ENCODE measurements at places on chromosomes 1 and 21.

- no peak for DNase-seq
These were observed 2.9 kb upstream of the LRRC8C start for GRCh38 chr1:89630048-89630447.

GRCh38 chr1:34645919-34646318 lies 108.9 kb upstream of the GJB5 start:
- DNase-seq, result no peak

DNA sequence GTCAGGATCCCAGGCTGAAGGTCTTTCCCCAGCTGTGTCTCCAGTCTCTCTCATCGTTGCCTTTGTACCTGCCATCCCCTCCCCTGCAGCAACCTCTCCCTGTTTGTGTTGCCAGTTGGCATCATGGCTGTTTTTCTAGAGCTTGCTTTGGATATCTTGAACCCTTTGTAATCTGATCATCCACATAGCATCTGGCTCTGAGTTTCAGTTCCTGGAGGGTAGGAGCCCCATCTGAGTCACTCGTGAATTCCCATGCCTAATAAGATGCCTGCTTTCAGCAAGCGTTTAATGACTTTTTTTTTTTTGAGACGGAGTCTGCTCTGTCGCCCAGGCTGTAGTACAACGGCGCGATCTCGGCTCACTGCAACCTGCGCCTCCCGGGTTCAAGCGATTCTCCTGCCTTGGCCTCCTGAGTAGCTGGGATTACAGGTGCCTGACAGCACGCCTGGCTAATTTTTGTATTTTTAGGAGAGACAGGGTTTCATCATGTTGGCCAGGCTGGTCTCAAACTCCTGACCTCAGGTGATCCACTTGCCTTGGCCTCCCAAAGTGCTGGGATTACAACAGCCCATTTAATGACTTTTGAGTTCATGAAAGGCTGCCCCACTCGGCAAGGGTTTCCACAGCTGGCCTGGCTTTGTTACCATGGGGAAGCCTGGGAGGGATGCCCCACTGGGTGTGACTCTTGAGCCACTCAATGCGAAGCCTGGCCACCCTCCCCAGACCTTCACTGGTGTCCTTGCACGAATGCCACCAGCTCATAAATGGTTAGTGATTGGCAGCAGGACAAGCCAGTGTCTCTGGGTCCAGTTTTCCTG lies 11.9 kb downstream of the ALPL start:
- DNase-seq, result no peak

DNA sequence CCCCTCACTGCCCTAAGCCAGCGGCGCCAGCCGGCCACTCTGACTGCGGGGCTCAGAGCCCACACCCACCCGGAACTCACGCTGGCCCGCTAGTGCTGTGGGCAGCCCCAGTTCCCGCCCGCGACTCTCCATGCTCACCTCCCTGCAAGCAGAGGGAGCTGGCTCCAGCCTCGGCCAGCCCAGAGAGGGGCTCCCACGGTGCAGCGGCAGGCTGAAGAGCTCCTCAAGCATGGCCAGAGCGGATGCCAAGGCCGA lies 41.5 kb downstream of the SLC2A1 start:
- no peak for DNase-seq

DNA sequence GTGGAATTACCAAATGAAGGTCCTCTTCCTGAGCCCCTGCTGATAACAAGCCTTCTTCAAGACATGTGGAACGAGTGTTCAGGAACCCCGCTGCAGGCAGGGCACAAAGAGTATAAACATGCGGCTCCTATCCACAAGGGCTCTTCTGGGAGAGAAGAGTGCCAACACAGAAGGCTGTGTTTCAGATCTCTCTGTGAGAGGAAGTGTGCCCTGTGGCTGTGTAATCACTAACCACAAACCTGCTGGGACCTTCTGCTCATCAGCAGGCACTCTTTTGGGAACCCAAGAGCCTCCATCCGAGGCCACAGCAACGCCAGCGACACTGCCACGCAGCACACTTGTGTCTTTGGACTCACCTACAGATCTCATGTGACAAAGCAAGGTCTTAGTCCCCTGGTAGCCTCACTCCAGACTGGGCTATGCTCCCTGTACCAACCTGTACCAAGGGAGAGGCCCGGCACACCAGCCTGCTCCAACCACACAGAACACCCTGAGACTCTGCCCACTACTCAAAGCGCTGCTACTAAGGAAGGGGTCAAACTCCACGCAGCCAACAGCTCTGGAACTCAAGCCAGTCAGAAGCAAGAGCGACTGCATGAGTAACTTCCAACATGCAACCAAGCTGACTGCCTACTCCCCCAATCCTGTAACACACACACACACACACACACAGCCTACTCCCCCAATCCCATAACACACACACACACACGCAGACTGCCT lies 7.8 kb downstream of the PTTG1IP start:
- DNase-seq, result no peak

DNA sequence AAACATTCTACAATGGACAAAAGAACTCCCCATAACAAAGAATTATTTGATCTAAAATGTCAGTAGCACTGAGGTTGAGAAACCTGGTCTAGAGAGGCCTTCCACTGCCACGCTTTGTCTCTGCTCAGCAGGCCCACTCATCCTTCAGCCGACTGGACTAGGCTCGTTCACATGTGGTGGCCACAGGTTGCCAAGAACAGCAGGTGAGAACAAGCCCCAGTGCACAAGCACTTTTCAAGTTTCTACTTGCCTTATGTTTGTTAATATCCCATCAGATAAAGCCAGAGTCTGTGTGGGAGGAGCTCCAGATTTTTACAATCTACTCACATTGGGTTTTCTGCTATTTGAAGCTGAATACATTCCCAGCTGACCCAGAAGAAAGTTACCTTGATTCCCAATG lies 9.1 kb upstream of the EFHD2 start:
- DNase-seq, result no peak

DNA sequence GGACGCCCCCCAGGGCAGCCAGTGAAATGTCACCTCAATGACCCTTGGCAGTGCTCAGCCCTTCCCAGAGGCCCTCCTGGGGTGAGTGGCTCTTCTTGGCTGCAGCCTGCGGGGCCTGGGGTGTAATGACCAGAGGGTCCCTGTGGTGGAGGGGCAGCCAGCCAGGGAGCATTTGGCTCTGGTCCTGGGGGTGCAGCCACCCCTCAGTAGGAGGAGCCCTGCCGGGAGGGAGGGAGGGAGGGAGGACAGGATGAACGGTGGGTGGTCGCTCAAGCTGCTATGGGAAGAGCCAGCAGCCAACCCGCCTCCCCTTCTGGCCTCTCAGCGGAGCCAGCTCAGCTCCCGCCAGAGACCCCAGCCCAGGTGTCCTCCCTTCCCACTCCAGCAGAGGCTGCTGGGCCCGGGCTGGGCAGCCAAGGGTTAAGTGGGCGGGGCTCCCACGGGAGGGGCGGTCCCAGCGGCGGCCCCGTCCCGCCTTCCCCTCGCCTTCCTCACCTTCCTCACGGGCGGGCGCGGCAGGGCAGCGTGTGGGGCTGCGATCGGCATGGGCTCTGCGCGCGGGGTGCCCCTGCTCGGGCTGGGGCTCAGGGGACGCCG lies 9.0 kb upstream of the PLCH2 start:
- DNase-seq, result no peak

- no peak for DNase-seq
These were observed 11.8 kb upstream of the OTUD7B start for GRCh38 chr1:150022357-150022756.

GRCh38 chr1:8082945-8083344 lies 56.8 kb upstream of the ERRFI1 start:
- no peak for DNase-seq

DNA sequence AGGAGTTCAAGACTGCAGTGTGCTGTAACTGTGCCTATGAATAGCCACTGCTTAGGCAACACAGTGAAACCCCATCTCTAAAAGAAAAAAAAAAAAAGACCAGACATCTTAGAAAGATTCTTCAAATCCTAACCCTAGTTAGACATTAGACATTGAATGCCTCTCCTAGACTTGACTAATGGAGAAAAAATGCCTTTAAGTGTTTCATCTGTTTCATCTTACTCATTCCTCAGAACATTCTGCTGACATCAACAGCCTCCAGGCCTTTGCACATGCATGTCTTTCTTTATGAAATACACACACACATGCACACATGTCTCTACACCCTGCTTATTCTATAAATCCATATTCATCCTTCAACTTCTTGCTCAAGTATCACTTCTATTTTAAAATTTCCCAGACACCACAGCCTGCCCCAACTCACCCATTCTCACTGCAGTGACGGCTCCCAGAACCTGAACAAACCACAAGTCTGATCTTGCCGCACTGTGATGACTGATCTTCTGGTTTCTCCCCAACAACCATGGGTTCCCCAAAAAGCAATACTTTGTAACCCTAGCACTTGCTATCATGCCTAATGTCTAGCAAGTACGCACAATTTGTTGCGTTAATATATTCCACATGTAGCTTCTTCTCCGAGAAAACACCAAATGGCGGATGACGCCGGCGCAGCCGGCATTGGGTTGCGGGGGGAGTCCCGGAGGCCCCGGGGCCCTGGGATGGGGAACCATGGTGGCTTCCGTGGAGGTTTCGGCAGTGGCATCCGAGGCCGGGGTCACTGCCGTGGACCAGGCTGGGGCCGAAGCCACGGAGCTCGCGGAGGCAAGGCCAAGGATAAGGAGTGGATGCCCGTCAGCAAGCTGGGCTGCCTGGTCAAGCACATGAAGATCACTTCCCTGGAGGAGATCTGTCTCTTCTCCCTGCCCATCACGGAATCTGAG lies 37.4 kb downstream of the LRRC52 start:
- peak; percentile 58 for DNase-seq

GRCh38 chr1:33301273-33301984 lies 19.5 kb downstream of the A3GALT2 start:
- no peak for DNase-seq

- DNase-seq, result peak; percentile 26
These were observed 499.0 kb downstream of the RWDD3 start for GRCh38 chr1:95733031-95733430.

- no peak for DNase-seq
These were observed 37.6 kb downstream of the TRIM11 start for GRCh38 chr1:228368801-228369607.

DNA sequence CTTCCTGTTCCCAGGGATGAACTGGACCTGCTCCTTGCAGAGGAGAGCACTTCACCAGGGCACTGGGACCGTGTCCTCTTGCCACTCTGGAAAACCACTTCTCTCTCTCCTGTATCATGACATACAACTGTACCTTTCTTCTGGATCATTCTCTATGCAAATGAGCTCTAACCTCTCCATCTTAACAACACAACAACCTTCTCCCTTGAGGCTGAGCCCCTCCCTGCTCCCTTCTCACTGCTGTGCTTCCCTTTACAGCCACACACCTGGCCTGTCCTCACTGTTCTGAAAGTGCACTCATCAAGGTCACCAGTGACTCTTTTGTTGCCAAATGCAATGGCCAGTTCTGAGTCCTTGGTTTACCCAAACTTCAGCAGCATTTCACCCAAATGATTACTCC lies 54.5 kb upstream of the MRPS6 start:
- no peak for DNase-seq

DNA sequence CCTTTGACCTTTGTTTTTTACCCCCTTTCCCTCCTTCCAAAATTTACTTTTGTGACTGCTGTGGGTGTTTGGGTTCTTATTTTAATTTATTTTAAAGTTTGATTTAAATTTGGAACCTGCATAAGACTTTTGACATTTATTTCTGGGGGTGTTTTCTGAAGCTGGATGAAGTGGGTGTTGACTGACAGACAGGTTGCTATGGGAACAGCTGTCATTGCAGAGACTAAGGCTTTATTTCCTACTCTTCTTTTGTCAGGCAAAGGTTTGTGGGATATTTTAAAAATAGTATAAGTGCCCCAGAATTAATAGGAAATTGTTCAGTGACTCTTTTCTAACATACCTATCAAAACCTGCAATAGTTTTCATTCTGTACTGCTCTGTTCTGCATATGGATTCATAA lies 290.8 kb upstream of the ESRRG start:
- DNase-seq, result no peak

DNA sequence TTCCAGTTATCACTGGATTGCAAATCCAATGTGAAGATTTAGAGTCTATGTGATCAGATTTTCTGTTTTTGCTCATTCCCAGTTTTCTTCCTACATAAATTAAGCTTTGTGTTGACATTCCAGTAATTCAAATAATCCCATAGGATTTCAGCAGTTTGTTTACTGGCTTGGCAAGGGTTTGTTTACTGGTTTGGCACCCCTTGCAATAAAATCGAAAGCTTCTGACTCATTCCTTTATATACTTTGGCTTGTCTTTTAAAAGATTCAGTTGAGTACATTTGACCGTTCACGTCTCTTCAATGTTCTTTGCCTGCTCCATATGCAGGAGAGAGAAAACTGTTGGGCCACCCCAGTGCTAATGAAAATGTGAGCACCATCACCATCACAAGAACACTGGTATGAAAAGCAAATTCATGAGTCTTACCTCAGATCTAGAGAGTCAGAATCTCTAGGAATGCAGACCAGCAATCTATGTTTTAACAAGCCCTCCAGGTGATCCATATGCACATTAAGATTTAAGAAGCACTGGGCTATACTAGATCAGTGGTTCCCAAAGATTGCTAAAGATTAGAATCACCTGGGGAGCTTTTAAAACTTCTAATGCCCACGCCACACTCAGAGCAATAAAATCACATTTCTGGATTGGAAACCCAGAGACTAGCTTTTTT lies 32.8 kb downstream of the ZC3H11B start:
- no peak for DNase-seq

DNA sequence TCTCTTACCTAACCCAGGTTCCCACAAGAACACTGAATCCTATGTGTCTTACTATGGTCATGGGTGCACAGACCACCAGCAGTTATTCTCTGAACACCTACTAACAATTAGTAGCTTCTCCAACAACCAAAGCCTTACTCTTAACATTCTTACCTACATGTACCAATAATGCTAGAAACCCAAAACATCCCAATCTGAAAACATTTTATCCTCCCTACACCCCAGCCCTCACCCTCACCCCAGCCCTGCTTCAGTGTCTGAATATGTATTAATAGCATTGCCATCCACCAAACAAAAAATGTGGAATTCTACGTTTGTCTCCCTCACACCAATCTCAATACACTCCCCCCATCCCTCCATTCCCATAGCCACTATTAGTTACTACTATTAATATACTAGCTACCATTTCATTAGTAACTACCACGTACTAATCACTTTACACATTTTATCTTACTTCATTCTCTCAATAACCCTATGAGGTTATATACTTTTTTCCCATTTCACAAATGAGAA lies 2.6 kb downstream of the TRIM33 start:
- no peak for DNase-seq

DNA sequence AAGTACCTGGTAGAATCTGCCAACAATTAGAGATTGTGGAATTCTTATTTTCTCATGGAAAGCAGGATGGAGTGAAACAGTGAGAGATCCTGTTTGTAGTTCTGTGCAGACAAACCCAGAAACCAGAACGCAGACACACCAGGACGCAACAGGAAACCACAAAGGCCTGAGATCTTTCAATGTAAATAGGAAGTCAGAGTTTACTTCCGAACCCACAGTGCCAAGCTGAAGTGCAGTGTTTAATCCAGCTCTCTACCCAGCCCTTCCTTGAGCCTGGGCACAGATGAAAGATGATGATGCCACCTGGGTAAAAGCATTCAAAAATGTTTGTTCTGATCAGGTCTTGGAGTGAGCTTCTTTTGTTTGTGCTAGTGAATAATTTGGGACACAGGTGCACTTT lies 244.2 kb upstream of the HOOK1 start:
- no peak for DNase-seq

GRCh38 chr1:110726755-110727154 lies 52.0 kb upstream of the KCNA3 start:
- DNase-seq, result no peak

All from kidney glomerular epithelial cell (primary cell).